ENCODE measurements at places on chromosomes 16 and 17. TPM values are rescaled to one million over a fixed set of nuclear protein-coding genes. Genes with fewer than 3 reads are reported as not detected.

DNA sequence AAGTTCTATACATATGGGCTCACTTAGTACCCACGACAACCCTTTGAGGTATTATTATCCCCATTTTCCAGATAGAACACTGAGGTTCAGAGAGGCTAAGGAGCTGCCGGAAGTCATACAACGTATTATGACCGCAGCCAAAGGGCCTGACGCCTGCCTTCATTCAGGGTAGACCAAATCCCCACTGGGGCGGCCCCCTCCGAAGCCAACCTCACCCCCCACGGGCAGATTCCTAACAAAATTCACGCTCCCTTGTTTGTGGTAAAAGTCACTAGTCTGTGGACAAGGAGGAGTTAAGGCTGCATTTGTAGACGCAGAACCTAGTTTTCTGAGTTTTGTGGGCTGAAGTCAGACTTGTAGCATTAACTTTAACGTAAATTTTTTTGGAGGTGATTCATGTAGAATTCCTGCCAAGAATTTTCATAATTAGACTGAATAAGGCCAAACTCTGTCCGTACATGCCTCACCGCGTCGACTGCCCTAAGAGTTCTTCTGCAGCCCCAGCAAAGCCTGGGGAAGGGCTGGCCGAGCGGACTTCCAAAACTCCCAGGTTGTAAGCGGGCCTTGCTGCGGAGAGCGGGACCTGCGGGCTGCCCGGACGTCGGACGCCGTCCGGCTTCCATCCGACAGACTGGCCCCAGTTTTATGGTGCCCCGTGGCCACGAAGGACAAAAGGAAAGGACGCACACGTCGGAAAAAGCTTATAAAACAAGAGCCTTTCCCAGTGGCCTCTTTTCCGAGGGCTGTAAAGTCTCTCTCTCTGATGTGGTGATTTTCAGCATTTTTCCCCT lies 75.7 kb downstream of the NXN start:
- DNase-seq, result no peak

DNA sequence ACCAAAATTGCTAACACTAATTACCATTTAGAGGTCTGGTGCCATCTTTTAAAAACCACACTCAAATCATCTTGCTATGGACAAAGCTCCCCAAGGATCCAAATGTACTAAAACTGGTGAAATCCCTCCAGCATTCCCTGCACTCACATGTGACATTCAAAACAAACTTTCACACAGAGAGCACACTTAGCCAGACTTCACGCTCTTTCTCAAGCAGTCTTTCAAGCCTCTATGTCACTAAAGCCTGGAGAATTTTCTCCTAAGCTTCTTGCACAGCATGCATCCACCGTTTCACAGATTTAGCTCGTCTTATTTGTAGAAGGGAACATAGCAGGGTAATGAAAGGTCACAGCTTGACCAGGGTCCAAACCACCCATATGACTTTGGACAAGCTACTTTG lies 19.3 kb downstream of the CMTM3 start:
- DNase-seq, result no peak

- DNase-seq, result no peak
Observed at GRCh38 chr17:45241328-45242028, 19.8 kb downstream of the FMNL1 start.

GRCh38 chr16:81578076-81578475 lies 133.5 kb downstream of the CMIP start:
- DNase-seq, result no peak

- no peak for DNase-seq
Observed at GRCh38 chr16:1713331-1713730, 7.3 kb downstream of the MAPK8IP3 start.

GRCh38 chr17:77468897-77469296 lies 328.1 kb downstream of the SEC14L1 start:
- DNase-seq, result no peak

DNA sequence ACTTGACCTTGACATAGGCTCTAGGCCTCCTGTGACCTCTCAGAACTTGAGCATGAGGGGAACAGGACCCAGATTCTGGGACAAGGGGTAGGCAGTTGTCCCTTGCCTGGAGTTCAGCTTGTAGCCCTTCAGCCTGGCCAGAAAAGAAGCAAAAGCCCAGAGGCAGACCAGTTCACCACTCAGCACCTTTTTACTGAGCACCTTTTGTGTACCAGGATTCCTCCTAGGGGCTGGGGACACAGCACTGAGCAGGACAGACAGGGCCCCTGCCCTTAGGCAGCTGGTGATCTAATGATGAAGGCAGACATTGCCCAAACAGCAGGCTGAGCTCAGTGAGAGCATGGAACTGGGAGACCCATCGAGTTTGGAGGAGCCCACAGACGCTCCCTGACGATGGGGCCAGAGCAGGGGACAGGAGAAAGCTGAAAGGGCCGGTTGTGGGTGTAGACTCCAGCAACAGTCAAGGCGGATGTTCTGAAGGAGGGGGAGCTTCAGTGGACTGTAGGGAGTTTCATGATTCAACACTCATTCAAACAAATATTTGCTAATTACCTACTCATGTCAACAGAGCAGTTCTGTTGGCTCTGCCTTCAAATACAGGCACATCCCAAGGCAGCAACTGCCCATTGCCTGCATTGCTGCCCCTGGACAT lies 32.0 kb downstream of the SBK1 start:
- DNase-seq, result no peak

GRCh38 chr16:82756283-82756599 lies 129.5 kb downstream of the CDH13 start:
- no peak for DNase-seq

DNA sequence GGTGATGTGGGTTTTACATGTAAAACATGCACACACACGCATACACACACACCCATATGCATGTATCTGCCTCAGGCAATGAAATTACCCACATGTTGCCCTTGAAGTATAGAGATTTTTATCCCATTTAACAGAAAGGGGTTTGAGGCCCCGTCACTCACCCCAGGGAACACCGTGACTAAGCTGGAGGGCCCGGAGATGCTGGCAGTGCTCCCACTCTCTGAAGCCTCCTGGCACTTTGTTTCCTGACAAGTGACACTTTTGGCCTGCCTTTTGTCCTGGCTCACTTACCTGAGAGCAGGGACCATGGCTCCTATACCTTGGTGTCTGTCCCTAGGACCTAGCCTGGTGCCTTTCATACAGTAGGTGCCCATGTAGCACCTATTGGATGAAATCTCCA lies 50.0 kb upstream of the TNRC6C start:
- no peak for DNase-seq

GRCh38 chr16:87790292-87791100 lies 24.7 kb upstream of the KLHDC4 start:
- no peak for DNase-seq

DNA sequence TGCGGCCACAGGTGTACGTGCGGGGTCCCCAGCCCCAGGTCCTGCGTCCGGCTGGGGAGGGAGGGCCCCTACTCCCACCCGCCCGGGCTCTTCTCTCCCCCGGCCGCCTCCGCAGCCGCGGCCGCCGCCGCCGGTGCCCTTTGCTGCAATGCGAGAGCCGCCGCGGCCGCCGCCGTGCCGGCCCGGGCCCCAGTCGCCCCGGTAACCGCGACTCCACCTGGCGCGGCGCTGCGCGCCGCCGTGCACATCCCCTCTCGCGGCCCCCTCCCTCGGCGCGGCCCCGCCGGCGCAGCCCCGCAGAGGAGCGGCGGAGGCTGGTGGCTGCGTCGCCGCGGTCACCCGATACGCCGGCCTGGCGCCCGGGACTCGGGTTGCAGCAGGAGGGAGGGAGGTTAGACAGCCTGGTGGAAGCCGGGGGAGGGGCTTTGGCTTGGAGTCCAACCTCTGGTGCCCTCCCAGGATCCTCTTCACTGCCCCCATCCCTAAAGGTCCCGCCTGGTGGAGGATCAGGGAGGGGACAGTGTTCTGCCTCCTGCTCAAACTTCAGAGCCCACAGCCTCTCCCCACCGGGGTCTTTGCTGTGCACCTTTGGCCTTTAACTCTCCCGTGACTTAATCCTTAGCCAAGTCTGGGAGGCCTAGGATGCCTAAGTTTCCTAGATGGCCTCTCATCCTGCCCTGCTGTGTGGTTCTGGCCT lies 32.9 kb downstream of the SRCIN1 start:
- DNase-seq, result no peak

GRCh38 chr17:77622647-77623046 lies 335.9 kb upstream of the TNRC6C start:
- no peak for DNase-seq

DNA sequence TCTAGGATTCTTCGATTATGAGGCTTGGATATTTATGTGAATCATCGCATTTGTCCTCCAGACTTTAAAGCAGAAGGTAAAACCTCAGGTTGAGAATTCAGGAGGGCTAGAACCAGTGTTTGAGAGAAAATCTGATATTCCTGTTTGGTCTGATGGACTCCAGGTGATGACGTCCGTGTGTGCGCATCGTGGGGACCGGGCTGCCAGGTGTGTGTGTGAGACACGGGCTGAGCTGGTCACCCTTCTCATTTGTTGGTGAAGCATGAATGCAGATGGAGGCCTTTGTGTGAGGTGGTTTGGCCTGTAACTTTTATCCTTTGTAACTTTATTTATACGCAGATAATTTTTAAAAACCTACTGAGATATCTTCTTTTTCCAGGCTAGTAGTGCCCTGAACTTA lies 42.8 kb downstream of the ZNF750 start:
- DNase-seq, result no peak

DNA sequence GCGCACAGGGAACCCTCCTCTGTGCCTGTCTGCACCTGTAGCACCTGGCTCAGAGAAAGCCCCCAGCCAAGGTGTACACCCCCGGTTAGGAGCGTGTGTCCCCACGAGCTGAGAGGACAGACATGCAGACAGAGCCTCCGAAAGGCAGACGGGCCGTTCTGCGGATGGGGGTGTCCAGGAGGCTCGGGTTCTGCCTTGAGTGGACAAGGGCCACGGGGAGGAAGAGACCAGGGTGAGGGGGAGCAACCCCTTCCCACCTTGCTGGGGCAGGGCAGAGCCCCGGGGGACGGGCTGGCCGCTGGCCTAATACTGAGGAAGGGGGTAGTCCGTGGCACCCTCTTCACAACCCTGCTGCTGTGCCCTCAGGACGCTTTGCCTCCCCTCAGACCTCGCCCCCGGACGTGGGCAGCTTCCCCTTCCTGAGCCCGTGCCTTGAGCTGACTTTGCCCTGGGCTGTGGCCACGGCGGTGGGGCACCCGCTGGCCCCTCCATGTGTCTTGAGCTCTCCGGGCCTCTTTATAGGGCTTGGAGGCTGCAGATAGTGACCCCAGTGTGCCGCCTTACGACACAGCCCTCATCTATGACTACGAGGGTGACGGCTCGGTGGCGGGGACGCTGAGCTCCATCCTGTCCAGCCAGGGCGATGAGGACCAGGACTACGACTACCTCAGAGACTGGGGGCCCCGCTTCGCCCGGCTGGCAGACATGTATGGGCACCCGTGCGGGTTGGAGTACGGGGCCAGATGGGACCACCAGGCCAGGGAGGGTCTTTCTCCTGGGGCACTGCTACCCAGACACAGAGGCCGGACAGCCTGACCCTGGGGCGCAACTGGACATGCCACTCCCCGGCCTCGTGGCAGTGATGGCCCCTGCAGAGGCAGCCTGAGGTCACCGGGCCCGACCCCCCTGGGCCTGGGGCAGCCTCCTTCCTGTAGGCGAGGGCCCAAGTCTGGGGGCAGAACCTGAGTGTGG lies 5.7 kb downstream of the SLC22A31 start:
- no peak for DNase-seq

- DNase-seq, result peak; percentile 26
Observed at GRCh38 chr16:57531635-57532265, 4.6 kb downstream of the CCDC102A start.

- peak; percentile 42 for DNase-seq
Observed at GRCh38 chr16:68644715-68645493, at the start of gene CDH3. CDH3 (plus strand) TSS chr16:68645310; CDS start chr16:68645380, 70 bp downstream.

- DNase-seq, result no peak
Observed at GRCh38 chr16:6252541-6252940, 1080.1 kb upstream of the RBFOX1 start.

DNA sequence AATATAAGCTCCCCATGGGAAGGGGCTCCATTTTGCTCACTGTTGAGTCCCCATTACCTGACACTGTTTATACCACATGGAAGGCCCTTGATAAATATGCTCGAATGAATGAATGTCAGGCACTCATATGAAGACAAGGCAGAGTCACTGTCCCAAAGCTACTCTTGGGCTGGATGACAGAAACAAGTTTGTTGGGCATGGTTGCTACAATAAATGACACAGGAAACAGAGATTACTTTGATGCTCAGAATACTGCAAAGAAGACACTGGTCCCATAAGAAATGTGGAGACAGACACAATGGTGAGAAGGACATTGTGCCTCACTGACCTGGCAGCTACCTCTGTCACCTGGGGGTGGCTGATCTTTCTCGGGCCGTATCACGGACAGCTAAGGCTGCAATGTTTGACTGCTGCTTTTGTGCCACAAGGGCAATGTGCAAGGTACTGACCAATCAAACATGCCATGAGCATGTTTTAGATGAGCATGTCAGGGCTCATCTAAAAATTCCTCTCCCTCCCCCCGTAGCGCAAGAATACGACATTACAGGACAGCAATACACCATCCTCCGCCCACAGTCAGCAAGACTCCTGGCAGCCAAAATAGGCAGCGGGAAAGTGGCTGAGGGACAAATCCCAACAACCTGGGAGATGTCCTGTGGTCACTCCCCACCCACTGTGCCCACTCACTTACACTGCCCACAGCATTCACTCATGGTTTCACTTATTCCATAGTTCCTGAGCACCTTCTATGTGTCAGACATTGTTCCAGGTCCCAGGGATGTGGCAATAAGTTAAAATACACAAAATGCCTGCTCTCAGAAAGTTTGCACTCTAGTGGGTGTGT lies 5.0 kb downstream of the PIK3R6 start:
- DNase-seq, result no peak

- DNase-seq, result no peak
Observed at GRCh38 chr17:78781893-78782304, at the start of gene CYTH1. CYTH1 (minus strand) TSS chr17:78782273; CDS start chr17:78782223, 50 bp downstream.

- DNase-seq, result peak; percentile 73
Observed at GRCh38 chr17:28547623-28548416, 4.6 kb downstream of the UNC119 start.

- no peak for DNase-seq
Observed at GRCh38 chr17:50631908-50632571, 2.6 kb upstream of the ABCC3 start.

DNA sequence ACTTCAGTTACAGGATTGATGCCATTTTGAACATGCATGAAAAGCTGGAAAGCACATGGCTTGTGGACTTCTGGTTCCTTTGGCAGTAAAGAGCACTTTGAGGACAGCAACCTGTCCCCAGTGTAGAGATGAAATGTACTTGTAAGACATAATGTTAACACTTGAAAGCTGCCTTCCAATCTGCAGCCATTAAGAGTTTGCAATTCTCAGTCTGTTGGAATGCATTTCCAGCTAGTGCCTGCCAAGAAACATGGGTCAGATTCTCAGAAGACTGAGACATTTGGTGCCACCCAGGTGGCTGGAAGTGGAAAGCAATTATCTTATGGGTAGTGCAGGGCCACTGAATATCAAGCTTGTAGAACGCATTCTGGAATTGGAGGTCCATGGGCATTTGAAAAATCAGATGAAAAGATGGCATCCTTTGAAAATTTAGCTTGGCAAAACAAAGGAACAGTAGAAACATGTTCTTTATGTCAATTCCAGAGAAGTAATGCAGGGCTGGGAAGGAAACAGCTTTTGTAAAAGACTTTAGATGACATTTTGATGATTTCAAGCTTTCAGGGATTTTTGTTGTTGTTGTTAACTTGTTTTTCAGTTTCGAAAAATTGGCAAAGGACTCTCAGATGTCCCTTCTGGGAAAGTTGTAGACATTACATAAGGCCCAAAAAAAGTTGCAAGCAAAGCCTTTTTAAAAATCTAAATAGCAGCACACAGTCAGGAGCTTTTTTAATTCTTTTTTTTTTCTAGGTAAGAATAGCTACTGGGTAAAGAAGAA lies 147.0 kb downstream of the ABCA8 start:
- no peak for DNase-seq

KRTAP9-1 gene
- total RNA-seq, result not detected

ATP2C2 gene
- total RNA-seq, result not detected

TVP23C gene
- total RNA-seq, result 21.0 TPM

ADAP2 gene
- total RNA-seq, result 2.2 TPM

TSPOAP1 gene
- total RNA-seq, result 77.7 TPM

SMTNL2 gene
- total RNA-seq, result not detected

SHISA9 gene
- not detected for total RNA-seq

Data from activated naive CD8-positive, alpha-beta T cell treated with anti-CD3 and anti-CD28 coated beads, Interleukin-2, amount 10 ng/mL, durations not matched to agents 7 days and 5 days (primary cell).